Bone marrow (tissue), 2 donors: ENCODE measurements at places on chromosomes 7 and 10.

GRCh38 chr7:55020466-55020871, 1.7 kb downstream of the EGFR start:
- DNase-seq = no peak

DNA sequence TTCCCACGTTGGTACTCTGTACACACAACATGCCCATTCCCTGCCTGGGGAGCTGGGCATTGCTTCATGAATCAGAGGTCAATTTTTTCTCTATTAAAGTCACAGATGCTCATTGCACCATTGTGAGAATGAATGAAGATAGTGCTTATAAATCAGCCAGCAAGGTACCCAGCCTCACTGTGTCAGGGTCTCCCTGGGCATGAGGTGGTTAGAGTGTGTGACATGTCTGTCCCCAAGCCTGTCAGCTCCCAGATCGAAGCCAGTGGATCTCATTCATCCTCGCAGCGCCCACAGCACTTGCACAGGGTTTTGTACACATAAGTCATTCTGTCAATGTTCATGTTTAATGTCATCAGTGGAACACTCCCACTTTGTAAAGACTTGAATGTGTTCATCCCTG, 126.8 kb downstream of the EGFR start:
- no peak for DNase-seq

DNA sequence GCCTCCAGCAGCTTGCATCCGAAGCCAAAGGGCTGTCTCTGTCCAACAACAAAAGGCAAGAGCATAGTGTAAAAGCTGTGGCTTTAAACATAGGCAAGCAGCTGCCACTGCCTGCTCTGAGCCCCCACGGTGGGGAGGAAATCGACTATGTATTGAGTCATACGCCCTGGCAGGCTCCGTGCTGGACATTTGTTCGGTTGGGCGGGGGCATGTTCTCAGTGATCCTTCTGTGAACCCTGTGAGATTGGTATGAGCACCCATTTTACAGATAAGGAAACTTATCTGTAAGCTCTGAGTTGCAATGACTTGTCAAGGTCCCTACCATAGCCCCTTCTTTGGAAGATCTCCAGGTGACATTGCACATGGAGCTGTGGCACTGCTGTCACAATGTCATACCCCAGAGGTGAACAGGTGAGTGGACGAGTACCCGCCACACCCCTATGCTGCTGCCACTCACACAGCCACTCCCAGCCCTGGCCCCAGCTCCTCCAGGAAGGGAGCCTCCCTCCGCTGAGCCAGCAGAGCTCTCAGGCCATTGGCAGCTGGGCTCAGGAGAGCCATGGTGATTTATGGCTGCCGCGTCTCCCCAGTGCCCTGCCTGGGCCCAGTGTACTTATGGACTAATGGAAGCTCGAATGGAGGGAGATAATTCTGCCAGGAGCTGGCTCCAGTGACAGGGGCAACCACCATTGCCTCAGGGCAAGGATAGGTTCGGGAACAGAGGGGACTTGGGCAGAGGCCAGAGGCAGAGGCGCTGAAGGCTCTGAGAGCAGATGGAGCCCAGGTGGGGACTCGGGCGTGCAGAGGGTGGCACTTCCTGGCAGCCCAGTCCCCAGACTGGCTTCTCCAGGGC, 43.7 kb downstream of the UNC5B start:
- DNase-seq = no peak

- no peak for DNase-seq
These were observed 45.5 kb upstream of the RHOBTB1 start for GRCh38 chr10:60989400-60989876.

DNA sequence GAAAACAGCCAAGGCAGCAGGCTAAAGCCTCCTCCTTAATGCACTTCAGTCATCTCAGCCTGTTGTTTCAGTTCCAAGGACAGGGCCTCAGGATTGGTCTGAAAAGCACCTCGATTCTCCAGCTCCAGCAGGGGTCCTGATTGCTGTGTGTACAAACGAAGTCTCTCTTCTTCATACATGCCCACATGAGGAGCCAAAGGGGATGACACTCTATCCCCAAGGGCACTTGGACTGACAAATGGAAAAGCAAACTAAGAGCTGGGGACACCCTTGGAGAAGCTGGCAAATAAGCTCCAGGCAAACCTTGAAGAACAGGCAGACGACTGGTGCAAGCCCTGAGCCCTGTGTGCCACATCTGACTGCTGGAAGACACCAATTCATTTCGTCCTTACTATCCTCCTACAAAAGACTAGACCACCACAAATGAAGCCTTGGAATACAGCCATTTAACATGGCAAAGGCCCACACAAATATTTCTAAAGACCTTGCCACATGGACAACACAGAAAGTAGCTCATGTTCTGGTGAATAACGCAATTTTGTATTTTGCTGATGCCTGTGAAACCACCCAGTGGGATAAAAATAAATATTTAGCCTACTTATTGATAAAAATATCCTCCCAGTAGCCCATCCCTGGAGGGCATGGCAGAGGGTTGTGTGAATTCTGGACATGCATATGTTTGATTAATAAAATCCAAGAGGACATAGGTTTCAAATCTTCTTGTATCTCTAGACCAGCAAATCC, 61.9 kb downstream of the PARD3 start:
- DNase-seq = no peak

- no peak for DNase-seq
These were observed 69.6 kb upstream of the ELMO1 start for GRCh38 chr7:37518266-37518665.

DNA sequence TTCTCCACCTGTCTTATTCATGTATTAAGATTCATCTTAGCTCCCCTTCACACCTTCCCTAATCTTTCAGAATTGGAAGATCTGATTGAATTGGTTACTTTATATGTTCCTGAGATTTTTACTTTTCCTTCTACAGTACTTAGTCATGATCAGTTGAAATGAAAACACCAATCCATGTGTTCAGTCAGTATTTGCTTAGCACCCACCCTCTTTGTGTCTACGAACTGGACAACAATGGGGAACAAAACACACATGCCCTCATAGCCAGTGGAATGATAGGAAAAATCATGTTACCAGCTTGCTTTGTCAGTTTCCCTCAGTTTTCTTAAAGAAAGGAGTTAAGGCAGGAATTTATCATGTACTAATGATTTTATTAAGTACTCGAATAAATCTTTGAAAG, 2.0 kb downstream of the MASTL start:
- DNase-seq = no peak

GRCh38 chr10:35481413-35481812, 123.7 kb upstream of the GJD4 start:
- DNase-seq = no peak

GRCh38 chr10:53453196-53453595, 680.6 kb upstream of the MBL2 start:
- no peak for DNase-seq

DNA sequence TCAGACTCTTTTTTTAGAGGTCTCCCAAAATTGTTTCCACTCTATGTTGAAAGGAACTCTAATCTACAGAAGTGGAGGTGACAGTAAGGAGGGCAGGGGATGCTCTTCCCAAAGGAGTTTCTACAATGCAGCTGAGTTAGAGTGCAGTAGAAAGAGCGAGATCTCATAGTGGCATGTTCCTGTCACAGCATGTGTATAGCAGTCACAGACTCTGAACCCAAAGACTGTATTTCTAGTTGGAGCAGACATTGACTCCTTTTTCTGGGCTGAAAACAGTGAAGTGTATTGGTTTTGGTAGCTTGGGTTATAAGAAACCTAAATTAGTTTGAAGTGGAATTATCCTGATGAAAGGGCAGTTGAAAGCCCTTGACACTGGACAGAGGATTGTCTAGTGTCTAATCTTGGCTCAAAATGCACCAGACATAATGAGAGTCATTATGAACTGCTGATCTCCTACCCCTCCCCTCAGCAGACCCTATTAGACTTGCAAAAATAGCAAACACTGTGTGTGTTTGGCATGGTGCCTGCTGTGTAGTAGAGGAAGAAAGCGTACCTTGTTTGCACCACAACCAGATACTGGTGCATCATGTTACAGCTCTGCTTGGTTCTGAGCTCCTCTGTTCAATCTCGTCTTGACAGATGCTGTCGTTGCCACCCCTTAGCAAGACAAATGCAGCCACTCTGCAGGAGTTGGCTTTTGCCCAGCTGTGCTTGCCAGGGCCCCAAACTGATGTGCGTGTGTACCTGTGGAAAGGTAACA, 336.0 kb downstream of the AUTS2 start:
- no peak for DNase-seq
